Iris pigment epithelial cell (primary cell): ENCODE measurements at places on chromosomes 2 and 18.
A peak's percentile ranks its signal among the peaks of the same experiment; 100 is the strongest.

GRCh38 chr18:3170441-3171161, 49.2 kb downstream of the MYOM1 start:
- DNase-seq: no peak

DNA sequence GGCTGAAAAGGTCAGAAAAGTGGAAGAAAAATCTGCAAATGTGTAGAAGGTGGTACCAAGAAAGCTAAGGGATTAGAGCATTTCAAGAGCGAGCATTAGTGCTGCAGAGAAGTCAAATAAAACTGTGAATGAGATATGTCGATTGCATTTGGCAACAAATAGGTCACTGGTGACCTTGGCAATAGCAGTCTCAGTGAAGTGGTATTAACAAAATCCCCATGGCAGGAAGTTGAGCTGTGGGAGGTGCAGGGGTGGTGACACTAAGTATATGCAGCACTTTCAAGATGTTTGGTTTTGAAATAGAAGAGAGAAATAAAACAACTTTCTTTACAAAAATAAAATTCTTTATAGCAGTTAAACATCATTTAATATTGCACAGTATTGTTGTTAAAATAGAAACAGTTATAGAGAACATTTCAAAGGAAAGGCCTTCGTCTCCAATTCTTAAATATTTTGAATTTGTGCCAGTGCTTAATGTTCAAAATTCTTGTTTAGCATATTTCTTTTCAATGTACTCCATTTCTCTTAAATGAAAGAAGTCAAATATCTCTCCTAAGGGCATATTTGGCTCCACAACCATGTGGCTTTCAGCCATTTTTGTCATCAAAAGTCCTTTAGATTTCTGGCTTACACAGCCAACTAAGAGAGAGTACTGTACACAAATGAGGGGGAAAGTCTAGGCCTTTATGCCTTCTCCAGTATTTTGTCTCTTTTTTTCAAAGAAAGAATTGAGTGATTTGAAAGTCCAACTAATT, 443.0 kb upstream of the MMADHC start:
- peak; percentile 16 for DNase-seq

- DNase-seq: no peak
Measured at GRCh38 chr2:196679368-196679767, 39.9 kb downstream of the CCDC150 start.

DNA sequence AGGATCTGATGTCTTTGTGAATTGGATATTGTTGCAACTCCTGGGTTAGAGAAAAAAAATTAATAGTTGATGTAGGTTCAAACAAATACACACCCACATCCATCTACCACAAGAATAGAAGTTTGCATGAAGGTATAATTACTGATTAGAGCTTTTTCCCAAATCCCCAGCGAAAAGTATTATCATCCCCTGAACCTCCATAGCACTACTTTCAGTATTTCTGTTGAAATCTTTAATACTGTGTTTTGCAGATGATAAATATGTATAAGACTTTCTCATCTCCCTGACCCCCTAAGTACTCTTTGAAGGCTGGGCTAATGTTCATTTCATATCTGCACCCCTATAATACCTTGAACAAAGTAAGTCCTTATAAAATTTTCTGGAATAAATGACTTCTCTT, 6.4 kb downstream of the FN1 start:
- DNase-seq: peak; percentile 20

DNA sequence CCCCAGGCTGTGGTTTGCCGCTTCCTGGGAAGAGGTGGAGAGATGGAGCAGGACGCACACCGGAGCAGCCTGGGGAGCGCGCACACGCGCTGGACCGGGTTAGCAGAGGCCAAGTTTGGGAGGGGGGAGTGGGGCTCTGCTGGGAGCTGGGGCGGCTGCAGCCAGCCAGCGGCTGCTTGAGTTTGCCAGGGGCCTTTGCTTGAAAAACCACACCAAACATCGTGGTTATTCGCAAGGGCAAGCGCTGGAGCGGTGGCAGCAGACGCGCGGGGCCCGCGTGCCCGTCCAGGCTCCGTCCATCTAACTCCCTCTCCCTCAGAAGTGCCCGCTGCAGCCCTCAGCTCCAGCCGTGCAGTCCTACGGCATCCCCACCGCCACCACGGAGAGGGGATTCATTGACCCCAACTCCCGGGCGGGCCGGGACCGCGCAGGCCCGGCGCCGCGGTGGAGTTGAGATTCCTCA, 4.6 kb downstream of the PTGR3 start:
- DNase-seq: no peak

DNA sequence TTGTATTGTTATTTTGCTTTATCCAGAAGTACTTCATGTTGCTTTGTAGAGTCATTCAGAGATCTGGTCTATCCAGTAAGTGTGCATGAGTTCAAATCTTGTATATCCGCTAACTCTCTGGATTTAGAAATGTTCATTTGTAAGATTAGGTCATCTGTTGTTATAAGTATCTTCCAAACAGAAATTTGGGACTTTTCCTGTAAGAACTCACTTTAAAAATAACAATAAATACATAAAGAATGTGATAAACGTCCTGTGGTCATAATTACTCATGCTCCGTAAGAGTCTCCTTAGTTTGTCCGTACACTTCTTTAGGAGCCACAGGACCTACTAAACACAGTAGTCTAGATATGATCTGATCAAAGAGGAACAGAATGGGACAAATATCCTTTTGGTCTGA, 699.9 kb upstream of the SLC8A1 start:
- peak; percentile 5 for DNase-seq

DNA sequence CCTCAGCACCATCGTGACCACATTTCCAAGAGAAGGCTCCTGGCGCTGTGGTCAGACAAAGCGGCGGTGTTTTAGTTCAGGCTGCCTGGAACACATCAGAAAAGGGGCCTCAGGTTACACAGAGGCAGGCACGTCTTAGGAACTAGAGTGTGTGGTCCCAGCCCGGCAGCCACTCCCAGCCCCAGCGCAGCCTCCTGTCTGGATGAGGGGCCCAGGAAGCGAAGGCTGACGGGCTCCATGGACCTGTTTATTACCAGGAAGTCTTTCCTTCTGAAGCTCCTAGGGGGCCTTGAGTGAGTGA, 10.0 kb upstream of the GPR55 start:
- no peak for DNase-seq

GRCh38 chr18:61628085-61628484, 264.7 kb downstream of the RNF152 start:
- peak; percentile 31 for DNase-seq

DNA sequence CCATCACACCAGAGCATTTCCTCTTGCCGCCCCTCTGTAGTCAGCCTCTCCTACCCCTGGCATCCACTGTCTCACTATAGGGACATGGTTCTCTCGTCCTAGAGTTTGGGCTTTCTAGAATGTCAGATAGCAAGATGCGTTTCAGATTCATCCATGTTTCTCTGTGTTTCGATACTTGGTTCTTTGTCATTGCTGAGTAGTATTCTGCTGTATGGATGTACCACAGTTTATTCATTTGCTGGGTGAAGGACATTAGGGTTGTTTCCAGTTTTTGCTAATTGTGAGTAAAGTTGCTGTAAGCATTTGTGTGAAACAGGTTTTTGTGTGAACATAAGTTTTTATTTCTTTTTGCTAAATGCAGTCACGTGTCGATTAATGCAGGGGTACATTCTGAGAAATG, 3.8 kb downstream of the ZNF532 start:
- no peak for DNase-seq

- DNase-seq: no peak
Measured at GRCh38 chr18:8046441-8046840, 479.3 kb downstream of the PTPRM start.

DNA sequence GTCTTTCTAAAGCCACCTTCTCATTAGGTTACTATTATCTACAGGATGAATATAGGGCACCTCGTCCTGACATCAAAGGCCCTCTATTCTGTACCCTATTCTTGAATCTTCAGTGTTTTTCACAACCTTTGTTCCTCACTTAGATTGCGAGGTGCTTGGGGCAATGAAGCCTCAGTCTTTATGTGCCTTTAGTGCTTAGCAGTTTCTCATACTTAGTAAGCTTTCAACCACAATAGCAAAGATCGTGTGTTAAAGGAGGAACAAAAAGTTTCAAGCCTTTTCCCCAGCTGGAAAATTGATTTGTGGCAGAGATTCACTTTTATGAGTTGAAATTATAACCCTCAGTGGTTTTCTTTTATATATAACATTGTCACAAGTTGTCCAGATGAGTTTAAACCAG, 226.9 kb downstream of the MYO3B start:
- DNase-seq: no peak

GRCh38 chr18:72675394-72675793, 131.3 kb upstream of the CBLN2 start:
- no peak for DNase-seq

DNA sequence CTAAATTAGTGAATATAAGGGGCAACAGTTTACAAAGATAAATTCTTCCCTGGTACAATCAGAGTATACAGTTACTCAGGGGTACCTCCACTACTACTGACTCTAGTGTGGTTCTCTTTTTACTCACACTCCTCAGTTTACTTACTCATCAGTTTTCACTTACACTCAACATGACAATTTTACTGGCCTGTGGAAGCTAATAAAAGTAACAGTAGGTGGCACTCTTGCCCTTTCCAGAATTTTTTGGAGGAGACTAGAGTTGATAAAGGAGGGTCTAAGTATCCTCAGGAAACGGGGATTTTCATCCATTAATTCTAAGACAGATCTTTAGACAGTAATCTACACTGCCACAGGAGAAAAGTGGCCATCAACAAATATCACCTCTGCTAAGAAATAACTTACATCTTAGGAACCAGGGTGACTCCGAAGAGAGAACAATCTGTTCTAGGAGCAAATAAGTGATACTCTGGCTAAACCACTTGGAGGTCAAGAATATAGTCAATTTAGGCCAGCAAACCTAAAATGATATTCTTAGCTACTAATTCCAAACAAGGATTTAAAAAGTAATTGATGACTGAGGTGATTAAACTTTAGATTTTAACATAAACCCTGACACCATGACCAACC, 61.3 kb downstream of the ATL2 start:
- DNase-seq: peak; percentile 55

GRCh38 chr2:227853765-227854271, 17.6 kb upstream of the DAW1 start:
- DNase-seq: peak; percentile 32

DNA sequence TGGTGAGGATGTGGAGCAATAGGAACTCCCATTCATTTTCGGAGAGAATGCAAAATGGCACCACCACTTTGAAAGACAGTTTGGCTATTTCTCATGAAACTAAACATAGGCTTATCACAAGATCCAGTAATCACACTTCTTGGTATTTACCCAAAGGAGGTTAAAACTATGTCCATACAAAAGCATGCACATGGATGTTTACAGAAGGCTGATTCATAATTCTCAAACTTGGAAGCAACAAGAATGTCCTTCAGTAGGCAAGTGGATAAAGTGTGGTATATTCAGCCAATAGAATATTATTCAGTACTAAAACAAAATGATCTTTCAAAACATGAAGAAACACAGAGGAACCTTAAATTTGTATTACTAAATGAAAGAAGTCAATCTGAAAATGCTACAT, 440.6 kb downstream of the FBXO15 start:
- DNase-seq: peak; percentile 72

DNA sequence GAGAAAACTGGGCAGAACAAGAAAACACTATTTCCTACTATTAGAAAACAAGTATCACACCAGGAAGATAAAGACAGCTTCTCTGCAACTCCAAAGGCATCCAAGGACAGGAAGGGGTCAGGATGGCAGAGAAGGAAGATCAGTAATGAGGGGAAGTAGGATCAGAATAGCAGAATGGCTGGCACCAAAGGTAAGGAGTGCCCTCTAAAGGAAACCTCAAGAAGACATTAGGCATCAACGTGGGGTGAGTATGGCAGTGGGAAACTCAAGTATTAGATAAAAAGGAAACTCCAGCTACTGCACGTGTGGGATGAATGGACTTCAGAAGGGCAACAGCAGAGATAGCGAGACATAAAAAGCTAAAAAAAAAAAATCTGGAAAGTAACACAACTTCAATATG, 25.9 kb downstream of the HDLBP start:
- DNase-seq: no peak

DNA sequence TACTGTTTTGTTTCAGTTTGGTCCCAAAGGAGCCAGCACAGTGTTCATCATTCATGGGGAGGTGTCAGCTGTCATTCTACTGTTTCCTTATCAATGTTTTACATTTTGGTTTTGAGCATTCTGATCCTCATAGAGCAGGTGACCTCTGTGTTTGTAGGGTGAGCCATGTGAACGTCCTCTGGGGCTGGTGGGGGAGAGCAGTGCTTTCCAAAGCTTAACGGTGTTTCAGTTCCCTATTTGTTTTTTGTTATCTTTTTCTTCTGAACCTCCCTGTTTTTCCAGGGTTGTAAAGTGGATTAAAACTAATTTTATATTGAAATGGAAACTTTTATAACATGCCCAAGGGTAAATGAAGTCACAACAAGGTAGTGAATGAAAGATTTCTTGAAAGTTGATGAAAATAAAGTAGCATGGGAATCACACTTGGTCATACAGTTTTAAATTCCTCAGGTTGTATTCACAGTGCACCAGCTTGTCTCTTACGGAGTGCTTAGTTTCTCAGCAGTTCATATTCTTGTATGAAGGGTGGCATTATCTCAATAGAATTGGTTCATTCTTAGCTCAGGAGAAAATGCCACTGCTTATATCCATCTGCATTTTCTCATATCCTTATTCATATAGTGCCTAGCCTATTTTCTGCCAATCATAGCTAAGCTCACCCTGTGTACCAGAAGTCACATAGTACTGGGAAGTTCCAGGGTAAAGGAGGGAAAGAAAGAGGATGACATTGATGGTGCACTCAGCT, 54.5 kb downstream of the MAP4K4 start:
- no peak for DNase-seq

- DNase-seq: peak; percentile 67
Measured at GRCh38 chr18:47772374-47773248, 157.8 kb downstream of the SMAD2 start.

GRCh38 chr2:167857416-167857815, 390.0 kb downstream of the STK39 start:
- DNase-seq: no peak

GRCh38 chr18:53682796-53683195, 541.7 kb downstream of the MBD2 start:
- DNase-seq: no peak

DNA sequence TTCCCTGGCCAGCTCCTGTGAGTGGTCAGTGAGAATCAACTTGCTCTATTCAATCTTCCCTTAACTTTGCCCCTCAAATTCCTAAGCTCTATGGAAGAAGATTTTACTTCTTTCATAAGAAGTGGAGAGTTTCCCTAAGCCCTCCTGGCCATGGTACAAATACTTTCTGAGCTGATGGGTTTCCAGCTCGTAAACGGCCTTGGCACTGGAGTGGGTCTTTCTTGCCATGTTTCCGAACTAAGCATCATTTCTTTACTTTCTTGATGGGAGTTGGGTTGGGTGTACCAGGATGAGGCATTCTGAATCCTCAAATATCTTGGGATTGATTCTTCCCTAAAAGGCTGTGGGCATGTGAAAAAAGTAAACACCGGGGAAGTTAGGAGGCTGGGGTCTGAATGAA, 72.5 kb downstream of the ACKR3 start:
- DNase-seq: no peak

GRCh38 chr2:9108210-9108967, 98.2 kb upstream of the ASAP2 start:
- DNase-seq: no peak

- DNase-seq: peak; percentile 20
Measured at GRCh38 chr2:151523850-151524249, 114.1 kb downstream of the RIF1 start.
